ENCODE measurements at places on chromosomes 2 and 18.
A peak's percentile ranks its signal among the peaks of the same experiment; 100 is the strongest.

DNA sequence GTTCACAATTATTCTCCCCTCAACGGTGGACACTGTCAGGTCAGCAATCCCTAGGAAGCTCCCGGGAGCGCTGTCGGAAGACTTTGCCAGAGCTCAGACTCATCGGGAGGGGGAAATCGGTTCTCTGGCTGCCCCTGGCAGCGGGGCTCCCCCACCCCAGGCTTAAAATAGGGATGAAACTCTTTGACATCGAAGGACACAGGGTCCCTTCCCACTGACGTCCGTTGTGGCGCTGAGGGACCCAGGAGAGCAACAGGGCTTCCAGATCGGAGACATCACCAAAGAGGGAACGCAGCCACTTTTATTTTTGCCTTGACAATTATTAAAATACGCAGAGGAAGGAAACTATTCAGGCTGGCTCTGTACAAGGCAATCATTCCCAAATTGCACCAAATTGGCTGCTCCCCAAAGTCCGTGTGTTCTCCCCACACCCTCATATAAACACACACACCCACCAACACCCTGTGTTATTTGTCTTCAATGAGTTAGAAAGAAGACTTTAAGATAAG lies 249.0 kb downstream of the CDH20 start:
- no peak for DNase-seq

DNA sequence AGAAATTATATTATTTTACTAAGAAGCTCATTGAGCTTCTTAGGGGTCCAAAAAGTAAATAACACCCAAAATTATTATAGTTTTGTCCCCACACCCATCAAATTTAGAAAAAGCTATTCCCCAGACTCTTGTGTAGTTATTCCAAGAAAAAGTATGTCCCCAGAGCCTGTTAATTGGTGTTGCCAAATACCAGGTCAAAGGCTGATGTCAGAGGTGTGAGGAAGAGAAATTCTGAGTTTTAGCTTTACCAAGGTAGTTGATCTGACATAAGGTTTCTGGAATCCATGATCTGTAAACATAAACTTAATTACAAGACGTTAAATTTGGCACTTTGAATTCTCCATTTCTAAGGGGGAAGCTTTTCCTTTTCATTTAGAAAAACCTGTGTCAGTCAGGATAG lies 29.3 kb upstream of the PSME4 start:
- DNase-seq: no peak

DNA sequence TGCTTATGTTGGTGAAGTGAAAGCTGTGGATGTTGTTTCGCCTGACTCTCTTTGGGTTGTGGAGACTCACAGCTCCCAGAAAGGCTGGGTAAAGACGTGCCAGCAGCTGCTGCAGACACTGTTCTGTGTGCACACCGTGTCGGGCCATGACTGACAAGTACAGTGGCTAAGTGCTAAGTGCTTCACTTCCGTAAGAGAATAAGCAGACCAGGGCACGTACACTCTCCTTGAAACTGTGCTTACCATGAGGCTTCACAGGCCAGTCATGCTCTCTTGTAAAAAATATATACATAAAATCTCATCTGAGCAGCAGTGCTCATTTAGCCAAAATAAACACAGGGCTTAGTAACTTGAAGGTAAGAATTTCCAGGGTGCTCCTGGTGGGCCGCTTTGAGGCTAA lies 86.0 kb downstream of the NRP2 start:
- DNase-seq: peak; percentile 98

- peak; percentile 44 for DNase-seq
These were observed 33.1 kb downstream of the ARHGAP15 start for GRCh38 chr2:143162123-143162837.

- no peak for DNase-seq
These were observed 201.8 kb downstream of the ZFP36L2 start for GRCh38 chr2:43024515-43025011.

DNA sequence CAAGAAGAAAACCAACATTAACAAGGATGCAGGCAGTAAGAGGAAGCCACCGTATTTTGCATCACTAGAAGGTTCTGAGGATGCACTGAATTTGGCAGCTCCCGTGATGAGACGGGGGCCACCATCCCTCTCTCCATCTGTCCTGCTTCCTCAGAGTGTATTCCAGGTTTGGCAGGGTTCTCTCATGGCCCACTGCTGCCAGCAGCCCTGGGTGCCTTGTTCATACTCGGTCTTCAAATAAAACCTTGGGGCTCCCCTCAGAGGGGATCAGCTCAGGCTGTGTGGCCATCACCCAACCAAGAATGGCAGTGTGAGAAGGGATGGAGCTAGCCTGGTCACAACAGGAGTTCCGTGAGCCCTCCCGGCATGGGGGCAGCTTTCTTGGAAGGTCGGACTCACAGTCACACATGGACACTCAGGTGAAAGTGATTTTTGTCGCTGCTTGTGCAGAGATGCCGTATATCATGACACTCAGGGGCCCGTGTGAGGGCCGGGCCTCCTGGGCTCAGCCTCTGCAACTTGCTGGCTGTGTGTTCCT lies 12.8 kb upstream of the MBP start:
- no peak for DNase-seq

DNA sequence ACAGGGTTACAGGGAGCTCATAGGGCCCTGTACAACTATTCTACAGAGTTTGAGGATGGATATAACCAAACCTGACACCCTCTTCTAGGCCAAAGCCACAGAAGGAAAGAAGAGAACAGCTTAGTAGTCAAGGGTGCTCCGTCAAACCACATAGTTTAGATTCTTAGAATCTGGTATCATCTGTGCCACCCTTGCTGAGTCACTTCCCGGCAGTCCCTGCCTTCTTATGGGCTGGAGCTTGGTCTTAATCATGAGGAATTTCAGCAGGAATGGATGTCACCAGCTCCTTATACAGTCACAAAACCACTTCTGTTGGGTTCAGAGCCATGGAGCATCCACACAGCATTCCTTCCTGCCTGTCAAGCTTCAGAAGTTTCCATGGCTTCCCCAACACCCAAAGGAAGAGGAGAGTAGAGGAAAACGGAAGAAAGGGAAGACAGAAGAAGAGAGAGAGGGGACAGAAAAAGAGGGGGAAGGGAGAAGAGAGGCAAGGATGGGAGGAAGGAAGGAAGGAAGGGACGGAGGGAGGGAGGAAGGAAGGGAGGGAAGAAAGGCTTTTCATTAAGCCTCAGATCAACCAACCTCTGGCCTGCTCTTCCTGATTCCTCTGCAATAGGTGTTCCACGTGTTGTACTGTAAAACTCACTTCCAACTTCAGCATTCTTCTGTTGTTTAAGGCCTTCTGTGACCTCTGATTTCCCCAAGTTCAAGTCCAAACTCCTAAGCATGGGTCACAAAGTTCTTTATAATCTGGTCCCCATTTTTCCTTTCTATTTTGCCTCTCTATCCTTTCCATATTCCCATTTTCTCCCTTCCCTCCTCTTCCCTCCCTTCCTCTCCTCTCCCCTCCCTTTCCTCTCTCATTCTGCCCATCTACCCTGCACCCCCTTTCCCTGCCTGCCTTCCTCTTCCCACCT lies 246.1 kb upstream of the TNP1 start:
- no peak for DNase-seq

DNA sequence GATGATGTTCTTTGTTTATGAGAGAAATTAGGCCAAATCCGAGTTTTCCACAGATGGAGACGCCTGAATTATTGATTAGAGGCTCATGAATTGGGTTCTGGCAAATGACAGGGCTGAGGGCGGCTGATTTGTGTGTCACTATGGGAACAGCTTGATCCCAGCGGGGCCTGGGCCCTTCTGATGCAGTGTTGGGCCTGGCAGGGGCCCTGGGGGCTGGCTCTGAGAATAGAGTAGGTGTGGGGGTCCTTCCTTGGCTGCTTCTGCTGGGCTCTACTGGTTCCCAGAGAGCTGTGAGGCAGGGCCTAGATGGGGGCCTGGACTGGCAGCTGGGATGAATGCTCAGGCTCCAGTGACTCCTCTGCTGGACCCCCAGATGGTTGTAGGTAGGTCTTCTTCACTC lies 164.8 kb downstream of the CELF4 start:
- DNase-seq: no peak

DNA sequence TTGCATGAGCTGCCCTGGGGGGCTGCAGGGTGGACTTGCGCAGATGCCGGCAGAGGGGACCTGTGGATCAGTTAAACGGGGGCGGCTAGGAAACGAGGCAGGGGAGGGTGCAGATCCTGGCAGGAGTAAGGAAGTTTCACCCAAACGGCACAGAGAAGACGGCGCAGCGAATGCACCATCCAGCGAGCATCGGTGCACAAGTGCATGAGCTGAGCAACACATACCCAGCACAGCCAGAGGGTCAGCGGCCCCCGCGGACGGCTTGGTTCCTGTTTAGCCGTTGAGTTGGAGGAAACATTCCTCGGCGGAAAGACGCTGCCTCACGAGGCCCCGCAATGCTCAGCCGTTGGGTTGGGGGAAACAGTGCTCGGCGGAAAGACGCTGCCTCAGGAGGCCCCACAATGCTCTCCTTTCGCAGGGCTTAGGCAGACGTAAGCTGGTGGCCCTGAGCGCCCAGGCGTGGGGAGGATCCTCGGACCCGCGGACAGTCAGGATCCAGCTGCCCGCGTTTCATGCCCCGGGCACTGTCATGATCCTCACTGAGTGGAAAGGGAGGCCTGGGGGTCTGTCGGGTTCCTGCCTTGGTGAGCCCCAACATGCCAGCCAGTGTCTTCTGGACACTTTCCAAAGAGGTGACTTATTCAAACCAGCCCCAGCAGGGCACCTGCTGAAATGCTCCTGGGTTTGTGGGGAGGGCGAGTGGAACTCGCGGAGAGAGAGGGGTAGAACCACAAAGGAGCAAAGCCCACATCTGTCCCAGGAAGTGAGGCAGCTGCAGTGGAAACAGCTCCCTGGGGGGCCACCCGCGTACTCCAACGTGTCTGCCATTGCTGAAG lies 86.3 kb downstream of the NDUFA10 start:
- DNase-seq: no peak

GRCh38 chr2:220157312-220157711 lies 529.9 kb downstream of the SLC4A3 start:
- no peak for DNase-seq

DNA sequence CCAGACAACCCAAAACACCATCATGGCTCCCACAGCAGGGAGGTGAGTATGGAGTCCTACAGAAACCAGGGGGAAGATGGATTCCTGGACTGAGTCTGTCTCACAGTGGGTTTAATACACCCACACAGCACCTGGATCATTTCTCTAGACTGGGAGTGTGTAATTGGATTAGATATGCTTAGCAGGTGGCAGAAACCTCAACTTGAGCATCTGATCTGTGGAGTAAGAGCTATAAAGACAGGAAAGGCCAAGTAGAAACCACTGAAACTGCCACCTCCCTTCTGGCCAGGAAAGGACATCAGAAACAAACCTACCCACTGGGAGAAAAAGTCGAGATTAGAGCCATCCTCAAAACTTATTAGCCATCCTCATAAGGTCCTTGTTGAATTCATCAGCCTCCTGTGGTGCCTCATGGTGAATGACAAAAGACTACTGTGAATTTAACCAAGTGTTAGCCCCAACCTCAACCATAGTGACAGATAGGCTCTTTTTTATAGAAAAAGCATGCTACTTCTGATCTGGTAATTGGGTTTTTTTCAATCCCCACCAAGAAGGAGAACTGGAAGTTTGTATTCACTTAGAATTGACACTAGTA lies 28.1 kb upstream of the CHST9 start:
- no peak for DNase-seq

GRCh38 chr2:21467280-21467818 lies 343.6 kb downstream of the TDRD15 start:
- no peak for DNase-seq

DNA sequence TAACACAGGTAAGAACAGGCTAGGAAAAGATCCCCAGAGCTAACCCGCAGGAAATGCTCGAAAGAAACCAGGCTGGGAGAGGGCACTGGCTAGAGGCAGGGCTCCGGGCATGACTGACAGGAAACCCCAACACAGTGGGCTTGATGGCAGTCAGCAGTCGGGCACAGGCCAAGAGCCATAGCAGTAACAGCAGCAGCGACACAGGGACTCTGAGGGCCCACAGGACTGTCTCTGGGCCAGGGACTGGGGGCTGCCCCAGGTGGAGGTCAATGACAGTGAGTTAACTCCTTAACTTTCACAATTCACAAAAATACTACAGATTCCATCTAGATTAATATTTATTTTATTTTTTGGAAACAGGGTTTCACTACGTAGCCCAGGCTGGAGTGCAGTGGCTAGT lies 37.3 kb upstream of the ASPRV1 start:
- no peak for DNase-seq

GRCh38 chr2:36976065-36976464 lies 9.7 kb upstream of the STRN start:
- DNase-seq: no peak

DNA sequence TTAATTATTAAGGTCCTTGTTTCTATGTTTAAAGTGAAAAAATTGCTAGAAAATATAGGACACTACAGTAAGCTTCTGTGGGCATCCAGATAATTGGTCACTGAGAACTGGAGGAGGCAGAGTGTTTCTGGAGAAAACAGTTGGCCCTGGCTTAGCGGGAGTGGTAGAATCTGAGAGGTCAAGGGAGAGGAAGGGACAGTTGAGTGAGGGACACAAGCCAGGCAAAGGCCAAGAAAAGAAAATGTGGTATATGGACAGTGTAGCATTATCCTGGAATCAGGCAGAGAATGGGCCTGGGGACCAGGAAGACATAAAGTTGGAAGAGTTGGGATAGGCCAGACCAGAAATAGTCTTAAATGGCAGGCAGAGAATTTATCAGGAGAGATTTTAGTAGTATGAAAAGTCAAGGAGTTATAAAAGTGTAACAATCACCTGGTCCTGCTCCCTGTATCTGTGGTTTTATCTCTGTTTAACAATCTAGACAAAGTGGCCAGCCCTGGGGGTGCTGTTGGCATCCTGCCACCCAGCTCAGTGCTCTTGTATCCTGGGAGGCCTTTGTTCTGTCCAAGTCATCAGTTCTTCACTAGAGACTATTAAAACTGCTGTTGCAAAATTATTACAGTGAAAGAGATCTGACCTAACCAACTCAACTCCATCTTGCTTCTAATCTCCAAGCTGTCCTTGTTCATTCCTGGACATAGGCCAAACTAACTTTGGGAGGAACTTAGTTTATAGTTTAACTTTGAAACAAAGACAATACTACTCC lies 15.4 kb upstream of the MSGN1 start:
- peak; percentile 76 for DNase-seq

DNA sequence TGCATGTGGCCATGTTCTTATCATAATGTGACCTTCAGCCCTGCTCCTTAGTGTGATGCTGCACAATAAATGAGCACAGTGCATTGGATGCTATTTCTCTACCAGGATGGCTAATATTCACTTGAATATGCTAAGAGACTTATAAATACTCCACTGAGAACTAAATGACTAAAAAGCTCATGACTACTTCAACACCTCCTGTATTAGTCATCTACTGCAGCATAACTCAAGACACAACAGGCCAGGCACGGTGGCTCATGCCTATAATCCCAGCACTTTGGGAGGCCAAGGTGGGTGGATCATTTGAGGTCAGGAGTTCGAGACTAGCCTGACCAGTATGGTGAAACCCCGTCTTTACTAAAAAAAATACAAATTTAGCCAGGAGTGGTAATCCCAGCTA lies 213.4 kb downstream of the RND3 start:
- DNase-seq: no peak

DNA sequence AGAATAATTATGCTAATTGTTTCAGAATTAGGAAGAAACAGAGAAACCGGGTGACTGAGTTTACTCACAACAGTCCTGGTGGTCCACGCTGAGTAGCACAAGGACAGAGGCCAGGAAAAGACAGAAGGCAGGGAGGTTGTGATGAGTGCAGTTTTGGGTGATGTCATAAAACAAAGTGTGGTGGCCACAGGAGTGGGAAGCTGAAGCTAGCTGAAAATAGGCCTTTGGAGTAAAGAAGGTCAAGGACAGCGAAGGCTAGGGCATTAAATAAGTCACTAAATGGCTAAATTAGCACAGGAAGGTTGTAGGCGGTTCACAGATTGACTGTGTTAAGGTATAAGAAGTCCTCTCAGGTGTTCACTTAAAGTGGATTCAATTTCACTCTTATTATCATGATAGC lies 120.9 kb upstream of the TTN start:
- no peak for DNase-seq
